Adipocyte (in vitro differentiated cells): ENCODE measurements at places on chromosomes 11 and 22.
A peak's percentile ranks its signal among the peaks of the same experiment; 100 is the strongest.

DNA sequence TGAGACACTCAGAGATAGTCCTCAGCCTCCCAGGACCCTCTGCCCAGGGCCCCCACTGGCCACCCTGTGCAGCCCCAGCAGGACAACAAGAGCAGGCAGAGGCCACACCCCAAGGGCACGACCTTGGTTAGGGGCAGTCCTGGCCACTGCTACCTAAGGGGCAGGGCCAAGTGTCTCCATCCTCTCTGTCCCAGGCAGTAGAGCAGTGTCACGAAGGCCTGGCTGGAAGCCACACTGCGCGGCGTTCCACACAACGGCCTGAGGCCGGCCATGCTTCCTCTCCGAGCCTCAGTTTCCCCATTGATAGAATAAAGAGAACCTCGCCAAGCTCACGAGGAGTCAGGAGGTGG is 1074.3 kb downstream of the BRD1 start:
- no peak for DNase-seq

DNA sequence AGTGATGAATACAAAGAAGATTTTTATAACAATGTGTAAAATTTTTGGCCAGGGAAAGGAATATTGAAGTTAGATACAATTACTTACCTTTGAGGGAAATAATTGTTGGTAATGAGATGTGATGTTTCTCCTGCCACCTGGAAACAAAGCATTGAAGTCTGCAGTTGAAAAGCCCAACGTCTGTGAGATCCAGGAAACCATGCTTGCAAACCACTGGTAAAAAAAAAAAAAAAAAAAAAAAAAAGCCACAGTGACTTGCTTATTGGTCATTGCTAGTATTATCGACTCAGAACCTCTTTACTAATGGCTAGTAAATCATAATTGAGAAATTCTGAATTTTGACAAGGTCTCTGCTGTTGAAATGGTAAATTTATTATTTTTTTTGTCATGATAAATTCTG is 5.3 kb downstream of the BIRC3 start:
- DNase-seq: no peak

DNA sequence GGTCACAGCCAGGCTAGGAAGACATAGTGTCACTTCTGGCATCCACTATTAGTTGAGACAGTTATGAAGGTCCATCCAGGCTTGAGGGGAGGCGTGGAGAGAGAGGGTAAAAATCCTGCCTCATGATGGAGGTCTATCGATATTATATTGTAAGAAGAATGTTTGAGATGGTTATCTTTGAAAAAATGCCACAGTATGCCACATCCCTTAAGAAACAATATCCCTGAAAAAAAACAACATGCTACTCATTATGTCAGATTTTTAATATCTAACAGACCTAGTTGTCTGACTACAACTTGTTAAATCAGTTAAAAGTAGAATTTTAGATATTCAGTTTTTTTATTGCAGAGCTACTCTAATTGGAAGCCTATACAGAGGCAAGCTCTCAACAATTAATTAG is 121.7 kb upstream of the SLC5A12 start:
- no peak for DNase-seq

- DNase-seq: no peak
These were observed 7.6 kb upstream of the CHADL start for GRCh38 chr22:41248314-41248713.

DNA sequence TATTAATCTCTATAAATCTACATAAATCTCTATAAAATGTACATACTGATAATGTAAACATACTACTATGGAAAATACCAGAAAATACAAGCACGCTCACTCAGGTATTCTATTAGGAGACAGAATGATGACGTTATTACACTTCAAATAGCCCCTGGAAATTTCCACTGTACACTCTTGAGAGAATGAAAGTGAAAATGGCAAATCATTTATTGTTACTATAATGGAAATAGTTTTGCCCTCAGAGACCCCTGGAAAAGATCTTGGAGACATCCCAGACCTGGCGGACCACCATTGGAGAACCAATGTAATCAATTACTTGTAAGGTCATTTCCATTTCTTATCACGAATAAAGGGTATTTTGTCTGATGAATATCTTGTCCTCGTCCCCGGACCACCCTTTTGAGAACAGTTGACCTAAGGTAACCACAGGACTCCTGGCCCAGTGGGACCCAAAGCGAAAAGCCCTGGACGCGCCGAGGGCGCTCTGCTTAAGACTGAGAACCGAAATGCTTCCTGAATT is 509 bp upstream of the PRRG4 start:
- DNase-seq: peak; percentile 53

- no peak for DNase-seq
These were observed 268.6 kb upstream of the PITPNB start for GRCh38 chr22:28187612-28188011.

DNA sequence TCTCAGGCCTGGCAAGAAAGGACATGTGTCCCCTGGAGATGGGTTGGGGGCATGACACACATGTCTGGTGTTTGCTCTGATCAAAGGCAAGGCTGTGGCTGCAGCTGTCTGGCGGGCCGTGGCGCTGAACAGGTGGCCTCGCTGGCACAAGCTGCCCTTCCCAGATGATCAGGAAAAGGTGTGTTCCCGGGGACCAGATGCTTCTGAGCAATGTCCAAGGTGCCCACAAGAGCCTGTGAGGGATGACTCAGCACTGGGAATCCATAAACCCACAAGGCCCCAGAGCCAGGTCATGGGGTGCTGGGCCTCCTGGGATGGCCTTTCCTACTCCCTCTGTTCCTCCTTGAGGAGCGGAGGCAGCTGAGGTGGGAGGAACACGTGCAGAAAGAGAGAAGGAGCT is 9.7 kb upstream of the LRP5 start:
- peak; percentile 25 for DNase-seq

- peak; percentile 11 for DNase-seq
These were observed 2.0 kb downstream of the DAGLA start for GRCh38 chr11:61682093-61682732.

- peak; percentile 34 for DNase-seq
These were observed 123.1 kb upstream of the C11orf87 start for GRCh38 chr11:109298865-109299264.
